Activated naive CD4-positive, alpha-beta T cell treated with anti-CD3 and anti-CD28 coated beads, Interleukin-2, amount 50 U/mL, for 72 hours (primary cell): ENCODE measurements at places on chromosomes 3 and 15.

- DNase-seq, result no peak
Measured at GRCh38 chr15:41334293-41335120, 1.8 kb downstream of the NUSAP1 start.

DNA sequence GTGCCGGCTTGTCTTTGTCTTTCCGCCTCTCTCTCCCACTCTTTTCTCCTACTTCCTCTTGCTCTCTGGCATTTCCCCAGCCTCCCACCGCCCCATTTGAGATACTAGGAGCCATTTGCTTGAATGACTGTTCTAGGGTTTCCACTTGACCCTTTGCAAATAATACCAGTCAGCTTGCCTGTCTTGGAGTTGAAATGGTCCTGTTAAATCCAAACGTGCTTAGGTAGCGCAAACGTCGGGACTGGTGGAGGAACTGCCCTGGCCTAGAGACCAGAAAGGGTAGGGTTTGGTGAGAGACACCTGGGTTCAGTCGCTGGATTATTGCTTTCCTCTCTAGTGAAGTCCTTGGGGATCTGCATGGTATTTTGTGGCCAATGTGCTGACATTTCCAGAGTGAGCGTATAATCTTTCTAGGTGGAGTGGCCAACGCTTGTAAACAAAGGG lies 10.6 kb downstream of the ZIC1 start:
- DNase-seq, result no peak

GRCh38 chr15:48360841-48361240 lies 29.6 kb downstream of the DUT start:
- no peak for DNase-seq

DNA sequence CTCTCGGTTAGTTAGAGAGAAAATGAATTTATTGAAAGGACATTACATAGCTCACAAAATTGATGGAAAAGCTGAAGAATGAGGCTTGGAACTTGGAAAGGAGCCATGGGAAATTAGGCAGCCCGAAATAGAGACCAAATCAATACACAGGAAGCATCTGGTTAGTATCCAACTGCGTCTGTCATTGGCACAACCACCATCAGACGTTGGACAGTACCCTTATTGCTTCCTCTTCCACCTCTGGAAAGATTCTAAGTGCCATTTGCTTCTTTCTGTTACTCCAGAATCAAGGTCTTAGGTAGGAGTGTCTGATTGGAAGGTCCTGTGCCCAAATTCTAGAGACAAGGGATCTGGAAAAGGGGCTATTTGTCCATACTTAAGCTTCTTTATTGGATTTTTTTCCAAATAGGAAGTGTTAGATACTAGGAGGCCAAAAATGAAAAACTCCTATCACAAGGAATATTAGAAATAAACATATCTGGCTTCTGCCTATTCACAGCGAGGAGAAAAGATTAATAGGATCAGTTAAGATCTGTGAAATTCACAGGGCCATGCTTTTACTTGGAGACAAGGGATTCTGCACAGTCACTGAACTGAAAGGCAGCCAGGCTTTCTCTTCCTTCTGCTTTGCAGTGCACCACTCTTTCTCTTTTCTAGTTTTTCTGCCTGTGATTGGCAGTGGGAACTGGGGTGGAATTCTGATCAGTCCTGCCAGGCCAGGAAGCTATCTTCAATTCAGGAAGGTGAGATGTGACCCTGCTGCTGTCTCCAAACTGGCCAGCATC lies 10.7 kb upstream of the HACD2 start:
- no peak for DNase-seq

- DNase-seq, result no peak
Measured at GRCh38 chr15:100002086-100002620, 268.9 kb upstream of the LYSMD4 start.

- no peak for DNase-seq
Measured at GRCh38 chr15:62059108-62059815, 985 bp downstream of the VPS13C start.

- no peak for DNase-seq
Measured at GRCh38 chr3:33751336-33751735, 33.3 kb upstream of the CLASP2 start.

GRCh38 chr3:8094415-8094814 lies 407.2 kb upstream of the LMCD1 start:
- DNase-seq, result no peak
